NCI-H446 (cell line): ENCODE measurements at places on chromosomes 13 and 19.

DNA sequence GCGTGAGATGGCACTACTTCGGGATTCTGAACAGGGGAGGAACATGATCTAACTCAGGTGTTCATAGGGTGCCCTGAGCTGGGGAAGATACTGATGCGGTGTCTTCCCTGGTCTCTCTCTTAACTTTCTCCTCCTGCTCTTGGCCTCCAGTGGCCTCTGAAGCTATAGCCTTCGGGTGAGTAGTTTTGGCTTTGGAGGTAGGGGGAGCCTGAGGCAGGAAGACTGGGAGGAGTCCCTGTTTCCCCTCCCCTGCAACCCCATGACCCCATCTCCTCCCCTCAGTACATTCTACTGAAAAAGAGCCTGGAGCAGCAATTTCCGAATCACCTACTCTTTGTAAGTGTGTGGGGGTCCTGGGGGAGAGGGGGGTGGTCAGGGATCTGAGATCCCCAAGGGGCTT lies 3.5 kb downstream of the SELENOV start:
- DNase-seq, result no peak

- DNase-seq, result no peak
Measured at GRCh38 chr19:33186431-33187182, 7.5 kb upstream of the LRP3 start.

DNA sequence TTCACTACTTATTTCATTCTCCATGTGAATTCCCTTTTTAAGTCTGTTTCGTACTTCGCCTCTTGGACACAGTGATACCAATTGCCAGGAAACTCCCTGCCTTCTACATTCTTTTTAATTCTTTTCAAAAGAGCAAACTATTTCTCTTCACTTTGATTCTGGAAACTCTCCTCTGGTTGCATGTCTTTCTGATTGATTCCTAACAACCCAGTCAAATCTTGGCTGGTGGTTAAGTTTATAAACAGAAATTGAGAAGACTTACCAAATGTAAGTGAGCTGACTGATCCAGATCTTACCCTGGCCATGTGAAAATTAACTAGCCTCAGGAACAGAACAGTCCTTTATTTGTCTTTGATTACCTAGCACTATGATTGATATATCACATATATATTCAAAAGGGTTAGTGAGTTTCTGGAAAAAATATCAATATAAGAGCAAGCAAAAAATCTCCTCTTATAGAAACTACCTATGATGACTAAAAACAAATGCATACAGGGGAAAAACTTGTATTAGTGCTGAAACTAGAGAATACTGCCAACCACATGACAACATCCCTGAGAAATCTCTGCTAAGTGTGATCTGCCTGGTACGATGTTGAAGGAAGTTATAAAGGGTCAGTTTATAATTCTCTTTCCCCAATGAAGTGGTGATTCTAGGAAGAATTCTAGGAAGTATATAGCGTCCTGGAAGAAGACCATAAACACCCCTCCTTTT lies 152.6 kb upstream of the HTR2A start:
- DNase-seq, result no peak

DNA sequence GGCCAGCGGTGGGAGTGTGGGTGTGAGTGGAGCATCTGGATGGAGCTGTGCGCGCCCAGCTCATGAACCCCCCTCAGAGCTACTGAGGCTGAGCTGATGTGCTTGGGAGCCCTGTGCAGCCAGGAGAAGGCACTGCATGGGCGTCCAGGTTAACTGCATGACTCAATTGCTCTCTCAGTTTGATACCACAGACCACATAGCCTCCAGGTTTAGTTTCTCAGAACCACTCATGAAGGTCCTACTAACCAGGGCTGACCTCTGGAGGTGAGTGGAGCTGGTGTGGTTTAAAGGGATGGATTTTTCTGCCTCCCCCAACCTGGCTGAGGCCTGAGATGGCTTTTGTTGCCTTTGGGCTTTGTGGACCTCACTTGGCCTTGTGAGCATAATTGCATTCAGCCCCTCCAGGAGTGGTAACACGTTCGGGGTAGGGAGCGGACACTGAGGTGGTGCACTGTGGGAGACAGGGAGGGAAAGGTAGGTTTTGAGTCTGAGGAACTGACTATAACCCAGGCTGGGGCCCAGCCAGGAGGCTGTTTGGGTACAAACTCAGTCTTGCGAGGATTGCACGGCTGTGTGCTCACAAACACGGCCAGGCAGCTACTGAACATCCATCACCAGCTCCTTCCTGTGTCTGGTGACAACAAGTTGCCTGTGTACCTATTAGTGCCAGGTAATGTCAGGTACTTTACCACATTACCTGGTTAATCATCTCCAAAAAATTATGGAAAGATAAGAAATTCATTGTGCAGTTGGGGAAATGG lies 97.5 kb downstream of the RGCC start:
- DNase-seq, result no peak

DNA sequence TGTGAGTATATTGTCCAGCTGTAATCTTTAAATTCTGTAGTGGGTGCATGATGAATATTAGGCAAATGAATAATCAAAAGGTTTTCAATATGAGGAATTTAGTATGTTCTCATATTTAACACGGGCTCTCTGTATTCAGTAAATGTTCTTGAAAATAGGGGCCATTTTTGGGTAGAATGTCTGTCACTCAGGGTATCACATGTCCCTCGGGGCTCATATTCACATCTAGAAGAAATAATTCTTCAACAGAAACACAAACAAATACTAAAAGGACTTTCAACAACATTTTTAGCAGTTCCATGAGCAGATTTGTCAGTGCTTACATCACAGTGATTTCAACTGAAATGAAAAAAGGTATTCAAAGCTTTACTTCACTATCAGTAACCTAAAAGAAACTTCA lies 1388.4 kb upstream of the MIR17HG start:
- DNase-seq, result no peak

DNA sequence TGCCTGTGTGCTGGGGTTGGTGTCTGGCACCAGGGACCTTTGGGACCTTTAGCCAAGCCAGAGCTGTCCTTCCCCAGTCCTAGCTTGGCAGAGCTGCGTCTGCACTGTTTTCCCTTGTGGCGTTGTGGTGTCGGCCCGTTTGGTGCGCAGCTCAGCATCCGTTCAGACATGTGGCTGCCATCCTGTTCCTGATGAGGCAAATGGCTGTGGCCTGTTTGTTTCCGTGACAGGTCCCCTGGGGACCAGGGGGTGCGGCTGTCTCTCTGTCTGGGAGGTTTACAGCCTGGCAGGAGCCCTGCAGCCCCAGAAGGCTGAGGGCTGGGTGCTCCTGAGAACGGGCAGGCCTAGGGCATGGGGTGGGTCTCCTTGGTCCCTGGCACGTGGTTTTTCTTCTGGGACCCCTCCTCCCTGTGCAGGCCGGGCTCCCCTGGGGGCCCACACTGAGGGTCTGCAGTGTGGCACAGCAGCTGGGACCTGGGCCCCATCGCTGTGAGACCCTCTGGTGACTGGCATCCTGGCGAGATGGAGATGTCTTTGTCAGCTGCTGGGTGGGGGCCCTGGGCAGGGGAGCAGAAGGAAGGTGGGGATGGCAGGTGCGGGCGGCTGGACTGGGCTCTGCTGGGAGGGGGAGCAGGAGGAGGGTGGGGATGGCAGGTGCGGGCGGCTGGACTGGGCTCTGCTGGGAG lies 4.0 kb downstream of the SPPL2B start:
- DNase-seq, result no peak

- DNase-seq, result no peak
Measured at GRCh38 chr19:38266981-38267597, 2.7 kb downstream of the SPINT2 start.

- no peak for DNase-seq
Measured at GRCh38 chr13:91785431-91786119, 387.2 kb downstream of the GPC5 start.

DNA sequence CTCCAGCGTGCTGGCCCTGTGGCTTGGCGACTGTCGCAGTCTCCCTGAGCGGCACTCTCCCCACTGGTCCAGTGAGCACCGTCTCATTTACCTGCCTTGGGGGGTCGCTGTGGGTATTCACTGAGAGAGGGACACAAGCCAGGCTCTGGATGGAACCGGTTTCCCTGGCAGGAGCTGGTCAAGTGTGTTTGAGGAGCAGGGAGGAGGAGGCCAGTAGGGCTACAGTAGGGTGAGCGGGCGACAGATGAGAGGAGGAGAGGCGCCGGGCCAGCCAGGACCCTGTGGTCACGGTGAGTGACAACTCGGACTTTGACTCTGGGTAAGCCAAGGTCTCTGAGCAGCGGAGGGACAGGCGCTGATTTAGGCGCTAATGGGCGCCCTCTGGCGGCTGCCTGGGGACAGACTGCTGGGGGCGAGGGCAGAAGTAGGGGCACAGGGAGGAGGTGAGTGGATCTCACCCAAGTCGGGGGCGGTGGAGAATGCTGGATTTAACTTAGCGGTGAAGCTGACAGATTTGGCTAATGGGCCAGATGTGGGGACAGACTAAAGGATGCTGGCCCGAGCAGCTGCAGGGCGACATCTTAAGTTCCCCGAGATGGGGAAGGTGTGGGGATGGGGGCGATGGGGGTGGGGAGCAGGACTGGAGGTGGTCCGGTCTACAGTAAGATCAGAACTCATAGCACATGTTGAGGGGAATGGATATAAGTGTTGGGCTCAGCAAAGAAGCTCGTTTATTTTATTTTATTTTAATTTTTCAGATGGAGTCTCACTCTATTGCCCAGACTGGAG lies 4.7 kb upstream of the PRMT1 start:
- DNase-seq, result peak; percentile 79

GRCh38 chr13:75670496-75670895 lies 34.4 kb downstream of the LMO7 start:
- no peak for DNase-seq

DNA sequence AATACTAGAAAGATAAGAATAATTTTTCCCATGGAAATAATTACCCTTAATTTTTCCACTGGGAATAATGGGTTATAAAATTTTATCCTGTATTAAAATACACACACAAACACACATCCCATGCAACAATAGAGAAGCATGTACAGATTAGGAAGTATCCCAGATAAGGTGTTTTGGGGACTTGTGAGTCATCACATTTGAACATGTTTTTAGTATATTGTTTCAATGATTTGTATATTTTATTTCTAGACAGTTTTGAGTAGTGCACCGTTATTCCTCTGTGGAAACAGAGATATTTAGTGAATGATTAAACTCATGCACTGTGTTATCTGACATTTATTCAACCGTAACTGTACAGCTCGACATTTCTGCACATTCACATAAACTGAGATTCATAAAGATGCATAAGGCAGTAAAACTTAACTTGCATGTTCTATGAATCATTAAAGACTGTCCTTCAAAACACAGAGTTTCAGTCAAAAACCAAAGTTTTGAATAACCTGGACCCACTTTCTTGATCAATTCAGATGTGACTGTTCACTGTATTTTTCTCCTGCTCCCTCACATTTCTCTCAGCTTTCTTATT lies 30.1 kb downstream of the KLF12 start:
- DNase-seq, result no peak

DNA sequence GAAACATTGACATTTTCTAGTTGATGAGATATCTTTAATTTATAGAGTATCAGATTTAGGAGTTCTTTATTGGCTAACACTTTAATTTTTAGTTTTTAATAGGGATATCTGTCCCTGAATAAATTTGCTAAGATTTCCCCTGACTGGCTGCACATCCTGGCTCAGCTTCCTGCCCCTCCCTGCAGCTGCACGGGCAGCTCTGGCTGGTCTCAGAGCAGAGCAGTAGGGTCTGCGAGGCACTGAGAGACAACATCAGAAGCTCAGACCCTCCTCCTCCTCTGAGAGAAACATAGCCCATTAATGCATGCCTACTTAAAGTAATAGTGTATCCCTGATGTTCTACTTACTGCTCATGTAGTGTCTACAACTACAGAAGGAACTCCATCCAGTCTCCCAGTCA lies 139.2 kb downstream of the TNFSF13B start:
- DNase-seq, result no peak

- DNase-seq, result no peak
Measured at GRCh38 chr13:110340812-110341444, 33.8 kb downstream of the COL4A2 start.

- DNase-seq, result no peak
Measured at GRCh38 chr13:81048026-81048461, 707.1 kb upstream of the SPRY2 start.

DNA sequence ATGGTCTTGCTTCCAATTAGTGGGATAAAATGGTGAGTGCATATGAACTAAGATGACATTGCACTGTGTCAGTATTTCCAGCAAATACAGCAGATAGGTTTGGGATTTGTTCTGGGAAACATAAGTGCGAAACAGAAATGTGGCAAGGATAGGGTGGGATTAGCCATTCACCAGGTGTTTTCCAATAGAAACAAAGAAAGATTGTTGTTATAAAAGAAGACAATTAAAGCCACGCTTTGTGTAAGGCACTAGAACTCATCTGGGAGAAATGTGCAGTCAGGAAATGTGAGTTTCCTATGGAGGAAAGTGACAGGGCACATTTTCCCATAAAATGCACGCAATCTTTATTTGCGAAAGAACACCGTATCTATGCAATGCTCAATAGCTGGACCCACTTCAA lies 1547.8 kb downstream of the EFNB2 start:
- DNase-seq, result no peak

DNA sequence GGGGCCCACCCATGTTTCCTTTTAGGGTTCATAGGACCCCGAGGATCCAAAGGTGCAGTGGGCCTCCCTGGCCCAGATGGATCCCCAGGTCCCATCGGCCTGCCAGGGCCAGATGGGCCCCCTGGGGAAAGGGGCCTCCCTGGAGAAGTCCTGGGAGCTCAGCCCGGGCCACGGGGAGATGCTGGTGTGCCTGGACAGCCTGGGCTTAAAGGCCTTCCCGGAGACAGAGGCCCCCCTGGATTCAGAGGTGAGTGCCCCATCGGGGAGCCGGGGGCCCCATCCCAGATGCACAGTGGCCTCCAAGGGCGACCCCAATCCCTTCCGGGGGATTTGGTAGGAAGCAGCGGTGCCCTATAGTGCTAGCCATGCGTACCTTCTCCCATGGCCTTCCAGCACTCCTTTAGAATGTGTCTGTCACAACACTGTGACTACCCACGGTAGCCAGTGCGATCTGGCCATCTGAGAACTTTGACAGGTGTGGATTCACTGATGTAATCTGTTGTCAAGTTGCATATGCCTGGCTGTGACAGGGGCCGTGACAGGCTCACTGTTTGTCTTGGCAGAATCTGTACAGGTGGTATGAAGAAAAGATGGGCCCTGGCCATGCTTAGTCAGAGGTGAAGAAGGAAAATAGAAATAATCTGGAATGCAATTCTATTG lies 88.5 kb downstream of the RAB20 start:
- no peak for DNase-seq

- no peak for DNase-seq
Measured at GRCh38 chr19:7703332-7703731, 1.4 kb upstream of the FCER2 start.

GRCh38 chr13:100088644-100089464 lies at the start of gene PCCA:
TSS of gene PCCA (plus strand) at chr13:100089093. CDS start at chr13:100089121, 28 bp downstream.
- DNase-seq, result peak; percentile 48

GRCh38 chr13:30429235-30429634 lies 6.9 kb downstream of the UBE2L5 start:
- no peak for DNase-seq
